ENCODE measurements at places on chromosomes 13 and 19. TPM values are rescaled to one million over a fixed set of nuclear protein-coding genes. Genes with fewer than 3 reads are reported as not detected.

The PLA2G4C gene
- total RNA-seq = 11.1 TPM

The ZNF813 gene
- 10.1 TPM for total RNA-seq

The ATCAY gene
- not detected for total RNA-seq

GRCh38 chr19:52094526-52095130 is 937 bp downstream of the ZNF841 start:
- DNase-seq = no peak

- DNase-seq = no peak
Measured at GRCh38 chr13:31611214-31611613, 128.1 kb upstream of the RXFP2 start.

DNA sequence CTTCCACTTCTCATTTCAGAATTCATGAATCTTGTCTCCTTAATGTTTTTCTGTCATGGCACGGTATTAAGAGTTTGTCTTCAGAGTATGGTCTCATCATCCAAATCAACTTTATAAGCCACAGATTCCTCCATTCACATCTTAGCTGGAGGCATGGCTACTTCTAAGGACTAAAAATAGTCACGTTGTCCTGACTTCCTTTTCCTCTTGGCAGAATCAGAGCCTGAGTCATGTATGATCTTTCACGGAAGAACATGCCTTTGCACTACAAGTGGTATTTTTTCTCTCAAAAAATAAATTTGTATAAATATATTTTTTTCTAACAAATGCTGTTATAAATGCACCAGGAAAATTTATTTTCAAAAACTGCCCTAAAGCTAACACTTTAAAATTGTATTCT is 71.4 kb downstream of the ALOX5AP start:
- DNase-seq = no peak

DNA sequence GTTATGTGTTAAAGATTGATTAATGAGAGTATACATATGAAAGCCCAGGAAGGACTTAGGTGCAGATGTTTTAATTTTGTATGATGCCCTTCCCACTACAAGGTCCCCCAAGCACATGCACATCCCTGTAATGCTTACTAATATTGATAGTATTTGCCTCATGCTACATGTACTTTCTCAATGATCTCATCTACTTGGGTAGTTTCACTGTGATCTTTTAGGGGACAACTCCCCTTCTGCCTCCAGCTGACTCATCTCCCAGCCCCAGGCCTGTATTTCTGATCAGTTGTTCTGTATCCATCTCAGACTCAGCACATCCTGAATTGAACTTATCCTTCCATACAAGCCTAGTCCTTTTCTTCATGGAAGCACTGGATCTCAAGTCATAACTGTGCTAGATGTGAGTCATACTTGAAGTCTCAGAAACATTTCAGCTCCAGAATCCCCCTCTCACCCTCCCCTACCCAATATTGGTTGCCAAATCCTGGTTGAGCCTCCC is 49.4 kb upstream of the INTS6 start:
- DNase-seq = no peak

GRCh38 chr19:16025108-16026101 is 50.9 kb upstream of the TPM4 start:
- DNase-seq = no peak

DNA sequence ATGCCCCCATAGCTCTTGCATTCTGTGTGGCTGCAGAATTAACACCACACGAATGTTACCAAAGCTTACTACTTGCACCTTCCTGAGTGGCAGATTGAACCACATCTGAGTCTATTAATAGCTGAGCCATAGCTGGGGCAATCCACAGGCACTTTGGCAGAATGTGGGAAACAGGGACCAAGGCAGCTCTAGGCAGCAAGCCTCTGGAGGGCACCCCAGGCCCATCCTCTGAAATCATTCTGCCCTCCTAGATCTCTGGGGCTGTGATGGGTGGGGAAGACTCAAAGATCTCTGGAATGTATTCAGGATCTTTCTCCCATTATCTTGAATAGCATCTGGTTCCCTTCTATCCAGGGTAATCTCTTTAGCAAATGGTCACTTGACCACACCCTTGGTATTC is 139.3 kb downstream of the TNFRSF19 start:
- DNase-seq = no peak

DNA sequence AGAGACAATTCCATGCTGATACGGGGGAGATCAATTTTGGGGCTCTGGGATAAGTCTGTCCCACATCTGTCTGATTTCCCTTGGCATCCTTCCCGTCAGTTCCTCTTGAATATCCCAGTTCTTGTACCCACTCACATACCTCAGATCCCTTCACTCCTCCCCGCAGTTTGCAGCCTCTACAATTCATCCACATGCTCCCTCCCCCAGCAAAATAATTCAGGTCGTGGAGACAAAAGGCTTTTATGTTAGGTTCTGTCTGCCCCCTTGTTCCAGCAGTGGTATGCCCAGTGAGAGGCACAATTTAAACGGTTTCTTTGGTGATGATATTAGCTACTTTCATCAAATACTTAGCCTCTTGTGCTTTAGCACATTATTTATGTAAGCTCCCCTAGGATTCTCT is 9.6 kb downstream of the RPS16 start:
- no peak for DNase-seq

Data from CD4-positive, alpha-beta memory T cell (primary cell).